ENCODE measurements at places on chromosomes 7 and 10.

GRCh38 chr7:55490099-55490498 is 82.2 kb downstream of the VOPP1 start:
- no peak for DNase-seq

GRCh38 chr7:112201839-112202238 is 4.4 kb downstream of the DOCK4 start:
- DNase-seq = no peak

GRCh38 chr7:71598553-71598952 is 466.6 kb downstream of the GALNT17 start:
- no peak for DNase-seq

DNA sequence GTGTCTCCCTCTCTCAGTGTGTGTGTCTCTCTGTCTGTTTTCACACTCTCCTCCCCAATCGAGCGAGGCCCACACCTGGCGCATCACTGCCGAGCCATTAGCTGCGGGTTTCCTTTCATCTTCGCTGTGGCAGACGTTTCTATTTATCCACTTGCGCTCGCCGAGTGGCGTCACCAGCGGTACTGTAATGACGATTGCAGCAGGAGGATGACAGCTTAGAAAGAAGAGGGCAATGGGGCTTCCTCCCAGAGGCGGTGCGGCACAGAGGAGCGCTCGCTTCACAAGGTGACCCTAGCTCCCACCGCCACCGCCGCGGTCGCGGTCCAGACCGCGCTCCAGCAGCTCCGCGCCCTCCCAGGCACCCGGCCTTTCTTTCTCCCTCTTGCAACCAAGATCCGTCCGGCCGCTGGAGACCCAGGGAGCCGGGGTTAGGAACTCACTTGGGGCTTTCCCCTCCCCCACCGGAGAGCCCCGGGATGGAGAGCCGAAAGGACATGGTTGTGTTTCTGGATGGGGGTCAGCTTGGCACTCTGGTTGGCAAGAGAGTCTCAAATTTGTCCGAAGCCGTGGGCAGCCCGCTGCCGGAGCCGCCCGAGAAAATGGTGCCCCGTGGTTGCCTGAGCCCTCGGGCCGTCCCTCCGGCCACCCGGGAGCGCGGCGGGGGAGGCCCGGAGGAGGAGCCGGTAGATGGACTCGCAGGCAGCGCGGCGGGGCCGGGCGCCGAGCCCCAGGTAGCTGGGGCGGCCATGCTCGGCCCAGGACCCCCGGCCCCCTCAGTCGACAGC is at the start of gene EVX1:
Gene EVX1, plus strand, starts transcription at position 248 of the 785 bp plus-strand sequence. Its CDS starts 229 bp downstream, at position 477.
- no peak for DNase-seq

DNA sequence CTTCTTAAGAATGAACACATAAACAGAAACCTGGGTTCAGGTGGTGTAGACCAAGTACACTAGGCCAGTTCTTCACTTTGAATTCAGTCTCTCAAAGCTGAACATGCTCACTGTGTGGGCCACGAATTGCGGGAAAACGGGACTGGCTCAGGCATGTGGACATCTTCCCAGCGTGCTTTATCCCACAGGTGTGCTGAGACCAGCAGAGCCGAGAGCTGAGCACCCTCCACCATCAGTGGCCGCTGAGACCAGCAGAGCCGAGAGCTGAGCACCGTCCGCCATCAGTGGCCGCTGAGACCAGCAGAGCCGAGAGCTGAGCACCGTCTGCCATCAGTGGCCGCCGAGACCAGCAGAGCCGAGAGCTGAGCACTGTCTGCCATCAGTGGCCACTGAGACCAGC is 265.4 kb downstream of the DNAJB6 start:
- DNase-seq = no peak

DNA sequence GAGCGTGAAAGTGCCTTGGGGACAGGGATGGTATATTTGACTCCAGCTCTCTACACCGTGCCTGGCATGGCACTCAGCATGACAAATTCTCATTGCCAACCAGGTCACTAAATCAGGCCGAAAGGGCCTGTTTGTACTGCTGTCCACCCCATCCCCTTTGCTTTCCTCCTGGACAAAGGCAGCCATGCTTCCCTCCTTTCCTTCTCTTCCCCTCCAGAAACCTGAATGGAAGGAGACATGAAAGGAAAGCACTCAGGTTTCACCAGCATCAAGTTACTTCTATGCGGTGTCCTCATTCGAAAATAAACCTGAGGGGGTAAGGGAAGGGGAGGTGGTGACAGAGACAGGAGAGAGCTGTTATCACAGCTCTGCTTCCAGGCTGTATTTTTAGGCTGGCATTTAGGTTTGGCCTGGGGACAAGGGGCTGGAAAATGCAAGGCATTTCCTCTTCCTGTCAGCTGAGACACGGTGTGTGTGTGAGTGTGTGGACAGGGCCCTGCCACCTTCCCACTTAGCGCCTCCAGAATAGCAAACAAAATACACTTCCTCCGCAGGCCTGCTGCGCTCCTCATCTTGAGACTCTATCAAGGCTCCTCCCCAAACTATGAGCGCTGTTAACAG is 79.9 kb upstream of the COL13A1 start:
- DNase-seq = no peak

- no peak for DNase-seq
Observed at GRCh38 chr10:118101501-118101900, 54.8 kb upstream of the RAB11FIP2 start.

DNA sequence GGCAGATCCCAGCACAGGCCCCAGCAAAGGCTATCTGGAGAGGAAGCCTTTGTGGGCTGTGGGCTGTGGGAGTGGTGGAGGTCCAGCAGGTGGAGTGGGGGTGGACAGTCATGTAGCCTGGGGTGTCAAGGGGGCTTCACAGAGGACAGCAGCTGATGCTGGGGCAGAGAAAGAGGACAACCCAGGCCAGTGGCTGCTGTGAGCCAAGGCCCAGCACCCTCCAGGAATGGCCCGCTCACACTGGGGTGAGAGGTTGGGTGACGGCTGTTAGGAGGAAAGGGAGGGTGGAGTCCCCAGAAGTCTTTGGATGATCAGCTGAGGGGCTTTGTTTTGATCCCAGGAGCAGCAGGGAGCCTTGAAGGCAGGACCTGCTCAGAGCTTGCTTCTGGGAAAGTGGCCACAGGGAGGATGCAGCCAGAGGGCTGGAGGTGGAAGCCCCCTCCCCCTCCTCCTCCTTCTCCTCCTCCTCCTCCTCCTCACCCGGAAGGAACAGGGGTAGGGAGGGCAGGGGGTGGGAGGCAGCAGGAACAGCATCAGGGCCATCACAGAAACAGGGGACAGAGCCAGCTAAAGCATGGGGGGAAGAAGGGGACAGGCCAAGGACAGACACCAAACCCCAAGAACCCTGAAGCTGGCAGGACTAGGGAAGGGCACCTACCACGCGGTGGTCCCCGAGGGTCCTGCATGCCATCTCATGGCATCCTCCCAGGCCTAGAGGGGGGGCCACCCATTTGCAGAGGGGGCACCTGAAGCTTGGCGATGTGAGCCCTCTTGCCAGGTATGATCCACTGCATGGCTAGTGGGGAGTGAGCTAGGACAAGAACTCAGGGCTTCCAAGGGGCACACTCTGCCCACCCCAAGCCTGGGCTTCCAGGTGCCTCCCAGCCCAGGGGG is 144.9 kb downstream of the GRID1 start:
- DNase-seq = no peak

DNA sequence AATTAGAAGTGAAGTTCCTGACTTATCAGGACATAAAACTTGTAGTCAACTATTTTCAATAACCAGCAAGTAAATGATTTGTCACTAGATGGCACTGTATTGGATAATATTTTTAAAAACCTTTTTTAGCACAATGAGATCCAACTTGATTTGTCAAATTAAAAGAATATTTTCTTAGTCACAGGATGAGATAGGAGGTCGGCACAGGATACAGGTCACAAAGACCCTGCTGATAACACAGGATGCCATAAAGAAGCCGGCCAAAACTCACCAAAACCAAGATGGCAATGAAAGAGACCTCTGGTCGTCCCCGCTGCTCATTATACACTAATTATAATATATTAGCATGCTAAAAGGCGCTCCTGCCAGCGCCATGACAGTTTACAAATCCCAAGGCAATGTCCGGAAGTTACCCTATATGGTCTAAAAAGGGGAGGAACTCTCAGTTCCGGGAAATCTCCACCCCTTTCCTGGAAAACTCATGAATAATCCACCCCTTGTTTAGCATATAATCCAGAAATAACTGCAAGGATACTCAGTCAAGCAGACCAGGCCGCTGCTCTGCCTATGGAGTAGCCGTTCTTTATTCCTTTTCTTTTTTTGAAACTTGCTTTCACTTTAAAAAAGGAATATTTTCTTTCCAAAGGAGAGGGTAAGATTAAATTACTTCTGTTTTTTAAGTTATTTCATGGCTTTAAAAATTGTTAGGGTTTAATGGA is 255.7 kb upstream of the MKLN1 start:
- DNase-seq = no peak

- no peak for DNase-seq
Observed at GRCh38 chr7:12722636-12723605, 35.5 kb downstream of the ARL4A start.

DNA sequence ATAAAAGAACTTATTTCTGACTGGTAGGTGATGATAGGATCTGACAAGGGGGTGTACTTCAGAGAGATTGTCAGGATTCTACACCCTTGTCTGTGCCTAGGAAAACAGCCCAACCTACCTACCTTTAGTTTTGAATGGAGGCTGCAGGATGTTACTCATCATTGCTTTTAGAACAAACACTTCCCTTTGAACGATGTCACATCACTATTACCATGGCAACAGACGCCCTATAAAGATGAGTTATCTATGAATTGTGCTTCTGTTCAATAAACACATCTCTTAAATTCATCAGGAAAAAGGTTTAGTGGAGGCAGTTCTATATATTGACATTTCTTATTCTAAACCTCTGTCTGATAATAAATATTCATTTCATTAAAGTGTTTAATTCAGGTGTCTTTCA is 362.4 kb downstream of the CNTNAP2 start:
- no peak for DNase-seq

DNA sequence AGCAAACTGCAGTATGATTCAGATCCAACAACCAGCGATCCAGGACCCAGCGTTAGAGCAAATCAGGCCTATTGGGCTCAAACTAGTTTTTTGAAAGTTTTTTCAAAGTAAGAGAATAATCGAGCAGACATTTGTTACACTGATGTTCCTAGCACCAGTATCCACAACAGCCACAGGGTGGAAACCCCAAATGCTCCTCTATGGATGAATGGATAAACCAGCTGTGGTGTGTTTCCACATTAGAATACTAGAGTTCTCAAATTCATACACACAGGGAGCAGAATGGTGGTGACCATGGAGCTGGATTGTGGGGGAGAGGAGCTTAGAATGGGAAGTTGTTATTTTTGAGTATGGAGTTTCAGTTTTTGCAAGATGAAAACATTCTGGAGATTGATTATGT is 60.7 kb downstream of the PDIA4 start:
- no peak for DNase-seq

DNA sequence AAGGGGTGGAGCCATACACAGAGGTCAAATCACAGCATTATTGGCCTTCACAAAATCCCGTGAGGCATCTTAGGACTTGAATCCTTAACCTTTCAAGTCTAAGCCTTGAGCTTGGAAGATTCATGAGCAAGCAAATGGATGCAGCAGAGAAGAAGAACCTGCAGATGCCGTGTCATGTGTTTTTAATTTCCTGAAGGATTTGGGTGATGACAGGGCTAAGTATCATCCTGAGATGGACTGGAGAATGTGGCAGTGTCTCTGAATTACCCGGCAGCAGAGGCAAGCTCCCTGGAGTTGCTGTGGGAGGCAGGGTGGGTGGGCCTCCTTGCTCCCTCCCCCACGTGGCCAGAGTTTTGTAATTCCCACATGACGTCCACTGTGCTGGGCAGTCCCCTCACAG is 50.8 kb downstream of the GCC1 start:
- no peak for DNase-seq

DNA sequence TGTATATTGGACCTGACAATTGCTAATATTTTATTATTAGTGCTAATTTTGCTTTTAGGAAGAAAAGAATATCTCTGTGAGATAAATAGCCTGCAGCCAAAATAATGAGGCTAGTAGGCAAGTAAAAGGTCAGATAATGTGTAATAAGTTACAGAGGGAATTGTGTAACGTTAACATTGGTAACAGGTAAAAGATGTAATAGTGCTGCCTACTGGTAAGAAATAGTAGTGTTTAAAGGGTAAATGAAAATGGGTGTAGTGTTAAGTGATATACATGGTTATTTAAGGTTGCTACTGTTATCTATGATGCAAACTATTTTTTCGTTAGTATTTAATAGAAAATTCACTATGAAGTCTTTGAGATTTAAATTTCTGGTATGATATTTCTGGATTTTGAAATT is 9.2 kb upstream of the FOXP2 start:
- DNase-seq = no peak

DNA sequence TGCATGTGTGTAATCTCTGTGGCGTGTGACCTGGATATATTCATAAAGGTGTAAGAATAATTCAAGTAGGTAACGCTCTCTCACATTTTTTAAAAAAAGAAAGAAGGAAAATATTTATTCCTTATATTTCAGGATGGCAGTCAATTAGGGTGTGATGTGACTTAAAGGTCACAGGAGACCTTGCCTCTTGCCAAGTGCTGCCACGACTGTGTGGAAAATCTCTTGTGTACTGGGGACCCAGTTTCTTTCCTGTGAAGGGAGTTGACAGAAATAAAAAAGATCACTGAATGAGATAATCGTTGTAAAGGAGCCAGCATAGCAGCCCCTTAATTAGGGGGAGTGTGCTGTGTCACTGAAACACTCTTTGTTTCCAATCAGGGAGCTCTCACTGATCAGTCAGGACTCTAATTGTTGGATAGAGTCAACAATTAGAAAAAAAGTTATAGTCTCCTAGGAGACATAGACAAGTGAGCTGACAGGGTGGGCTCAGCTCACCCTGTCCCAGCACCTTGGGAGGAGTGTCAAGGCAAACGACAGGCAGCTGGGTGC is 31.1 kb downstream of the PTPRE start:
- no peak for DNase-seq

DNA sequence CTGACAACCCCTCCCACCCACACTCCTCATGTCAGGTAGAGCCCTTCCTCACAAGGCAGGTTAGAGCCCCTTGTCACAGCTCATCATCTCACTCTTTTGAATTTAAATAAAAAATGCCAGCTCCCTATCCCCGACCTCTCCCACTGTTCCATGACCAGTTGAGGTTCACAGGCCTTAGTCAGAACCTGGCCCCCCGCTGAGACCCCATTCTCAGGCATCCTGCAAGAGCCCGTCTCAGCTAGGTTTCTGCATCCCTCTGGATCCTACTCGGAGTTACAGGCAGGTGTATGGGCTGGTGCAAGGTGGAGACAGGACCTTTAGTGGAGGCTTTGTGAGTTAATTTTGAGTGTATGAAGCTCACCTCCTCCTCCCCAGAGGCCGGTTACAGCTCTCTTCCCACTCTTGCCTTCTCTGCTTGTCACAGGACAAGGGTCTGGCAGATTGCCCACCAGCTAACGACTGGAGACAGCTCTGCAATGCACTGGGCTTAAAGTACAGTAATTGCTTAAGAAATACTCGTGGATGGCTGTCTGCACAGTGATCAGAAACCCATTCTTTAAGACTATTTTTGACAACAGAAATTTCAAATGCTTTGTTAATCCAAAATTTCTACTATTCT is 394.9 kb upstream of the DPP6 start:
- no peak for DNase-seq

DNA sequence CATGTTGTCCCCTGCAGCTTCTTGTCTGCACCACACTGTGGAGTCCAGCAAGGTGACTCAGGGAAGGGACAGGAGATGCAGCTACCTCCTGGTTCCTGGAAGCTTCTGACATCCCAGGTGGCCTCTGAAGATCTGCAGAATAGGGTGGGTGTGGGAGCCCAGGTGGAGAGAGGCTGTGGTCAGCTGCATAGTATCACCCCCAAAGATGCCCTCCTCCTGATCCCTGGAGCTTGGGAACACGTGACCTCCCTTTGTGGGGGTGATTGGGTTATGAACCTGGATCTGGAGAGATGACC is 25.4 kb downstream of the CALML3 start:
- DNase-seq = no peak

- no peak for DNase-seq
Observed at GRCh38 chr7:34357068-34357467, 300.9 kb upstream of the NPSR1 start.

GRCh38 chr7:146096994-146097393 is 19.6 kb upstream of the CNTNAP2 start:
- no peak for DNase-seq
